ENCODE measurements at places on chromosomes 5 and 9.

DNA sequence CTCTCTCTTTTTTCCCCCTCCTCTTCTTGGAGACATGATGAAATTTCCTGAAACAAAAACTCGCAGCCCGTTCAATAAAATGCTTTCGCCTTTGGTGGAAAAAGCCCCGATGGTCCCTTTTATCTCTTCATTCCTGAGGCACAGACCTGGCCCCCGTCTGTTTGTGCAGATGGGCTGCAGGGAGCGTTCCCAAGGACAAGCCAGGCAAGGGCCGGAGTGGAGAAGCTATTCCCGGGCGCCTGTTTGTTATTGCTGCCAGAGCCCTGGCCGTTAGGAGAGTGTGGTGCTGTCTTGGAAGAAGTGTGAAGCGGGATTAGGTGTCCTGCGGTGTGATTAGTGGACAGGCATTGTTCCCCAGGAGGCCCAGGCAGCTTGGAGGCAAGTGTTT lies 71.9 kb downstream of the SMIM23 start:
- DNase-seq, result peak; percentile 29

DNA sequence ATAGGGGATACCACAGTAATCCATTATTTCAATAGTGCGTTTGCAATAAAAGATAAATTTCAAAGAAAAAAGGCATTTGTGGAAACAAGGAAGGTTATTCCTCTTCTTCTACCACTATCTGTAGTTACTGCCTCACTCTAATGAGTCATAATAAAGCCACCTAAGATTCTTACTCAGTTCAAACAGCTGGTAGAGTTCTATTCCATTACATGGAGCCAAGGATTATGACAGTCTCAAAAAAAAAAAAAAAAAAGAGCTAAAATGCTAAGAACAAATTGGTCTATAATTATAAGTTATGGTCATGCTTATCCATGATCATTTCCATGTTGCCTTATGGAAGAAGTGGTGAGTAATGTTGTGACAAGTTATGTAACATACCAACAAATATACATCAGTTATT lies 46.3 kb downstream of the DENND1A start:
- no peak for DNase-seq

DNA sequence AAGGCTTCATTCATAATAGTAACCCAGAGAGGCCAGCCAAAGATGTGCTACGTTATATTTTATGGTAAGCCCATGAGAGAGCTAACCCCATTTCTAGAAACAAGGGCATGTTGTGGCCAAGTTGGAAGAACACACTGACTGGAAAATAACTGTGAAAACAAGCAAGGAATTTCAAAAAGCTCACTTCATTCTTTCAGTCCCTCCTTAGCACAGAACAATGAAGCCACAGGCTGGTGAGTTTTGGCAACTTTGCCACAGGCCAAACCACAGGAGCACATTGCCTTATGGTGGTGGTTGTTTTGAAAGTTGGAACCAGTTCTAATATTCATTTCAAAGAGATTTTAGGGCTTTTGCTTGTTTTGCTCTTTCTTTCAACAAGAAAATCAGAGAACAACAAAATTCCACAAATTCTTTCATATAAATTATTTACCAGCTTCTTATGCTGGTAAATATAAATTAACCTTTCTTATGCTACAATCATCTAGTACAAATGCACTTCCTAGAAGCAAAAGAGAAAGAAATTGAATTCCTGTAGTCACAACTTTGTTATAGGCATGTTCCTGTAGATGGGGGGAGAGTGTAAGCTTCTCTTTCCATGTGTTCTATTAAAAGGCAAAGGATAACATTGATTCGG lies 225.4 kb upstream of the RFX3 start:
- DNase-seq, result peak; percentile 92

DNA sequence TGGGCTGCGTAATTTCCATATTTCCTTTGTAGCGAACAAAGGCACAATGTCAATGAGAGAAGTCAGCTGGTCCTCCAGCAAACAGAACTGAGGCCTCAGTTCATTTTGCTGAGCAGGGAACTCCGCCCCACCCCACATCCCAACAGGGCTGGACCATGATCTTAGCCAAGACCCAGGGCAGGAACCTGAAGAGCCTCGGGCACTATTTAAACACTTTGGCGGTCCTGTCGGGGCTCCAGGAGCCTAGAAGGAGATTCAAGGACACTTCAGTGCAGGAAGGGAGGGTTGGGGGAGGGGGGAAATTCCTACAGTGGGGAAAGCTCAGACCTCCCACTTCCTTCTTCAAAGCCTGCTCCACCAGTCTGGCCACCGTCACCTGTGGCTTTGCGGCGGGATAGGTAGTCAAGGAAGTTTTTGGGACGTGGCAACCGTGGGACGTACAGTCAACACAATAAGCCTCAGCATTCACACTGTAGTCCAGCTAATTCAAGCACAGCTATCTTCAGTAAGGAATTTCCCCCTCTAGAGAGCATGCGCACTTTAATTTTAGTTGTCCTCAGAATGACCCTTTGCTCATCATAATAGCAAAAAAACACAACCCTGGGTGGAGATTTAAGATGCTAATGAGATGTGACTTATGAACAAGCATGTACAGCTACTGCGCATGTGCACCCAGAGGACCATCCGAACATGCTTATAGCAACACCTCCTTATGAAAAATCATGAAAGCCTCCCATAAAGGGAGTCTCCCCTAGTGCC lies 30.9 kb downstream of the S1PR3 start:
- peak; percentile 24 for DNase-seq

DNA sequence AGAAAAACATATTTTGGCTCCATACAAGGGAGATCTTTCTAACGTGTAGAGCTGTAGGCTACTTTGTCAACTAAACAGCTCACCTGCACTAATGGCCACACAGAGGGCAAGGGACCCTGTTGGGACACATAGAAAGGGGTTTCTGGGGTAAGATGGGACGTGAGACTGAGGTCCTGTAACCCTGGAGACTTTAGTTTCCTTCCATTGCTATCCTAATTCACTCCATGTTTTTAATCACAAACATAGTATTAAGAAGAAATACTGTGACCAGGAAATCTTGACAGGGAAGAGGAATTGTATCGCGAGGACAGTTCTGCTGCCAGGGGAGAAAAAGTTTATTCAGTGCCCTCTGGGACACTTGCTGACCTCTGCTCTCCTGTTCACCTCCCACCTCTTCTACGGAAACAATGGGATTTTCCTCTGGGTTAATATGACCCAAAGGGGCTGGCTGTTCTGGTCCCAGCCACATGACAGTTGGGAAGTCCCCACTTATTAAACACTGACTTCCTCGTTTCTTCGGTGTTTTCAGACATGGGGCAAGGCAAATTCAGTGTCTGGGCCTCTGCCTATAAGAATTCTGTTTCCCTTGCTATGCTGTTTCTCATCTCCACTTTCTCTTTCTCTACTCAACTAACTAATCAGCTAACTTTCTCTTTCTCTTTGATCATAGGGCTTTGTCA lies 106.9 kb upstream of the SEMA6A start:
- no peak for DNase-seq

DNA sequence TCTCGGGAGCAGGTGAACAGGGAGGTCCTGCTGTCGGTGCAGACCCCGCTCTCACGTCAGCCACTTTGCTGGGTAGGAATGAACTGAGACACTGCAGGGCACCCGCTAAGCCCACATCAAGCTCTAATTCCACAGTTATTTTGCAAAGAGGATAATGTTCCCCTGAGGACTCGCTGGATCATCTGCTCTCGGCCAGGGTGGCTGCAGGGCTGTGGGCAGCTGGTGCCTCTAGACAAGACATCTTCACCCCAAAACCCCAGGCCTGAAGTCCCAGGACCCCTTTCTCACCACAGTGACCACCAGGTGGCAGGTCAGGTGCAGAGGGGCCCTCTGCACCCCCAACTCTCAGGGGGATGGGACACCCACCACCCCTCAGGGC lies 135.1 kb upstream of the PPP1R26 start:
- DNase-seq, result no peak

GRCh38 chr9:31321256-31321655 lies 1063.2 kb upstream of the ACO1 start:
- no peak for DNase-seq

- no peak for DNase-seq
Measured at GRCh38 chr9:28120626-28121025, 547.3 kb upstream of the C9orf72 start.

DNA sequence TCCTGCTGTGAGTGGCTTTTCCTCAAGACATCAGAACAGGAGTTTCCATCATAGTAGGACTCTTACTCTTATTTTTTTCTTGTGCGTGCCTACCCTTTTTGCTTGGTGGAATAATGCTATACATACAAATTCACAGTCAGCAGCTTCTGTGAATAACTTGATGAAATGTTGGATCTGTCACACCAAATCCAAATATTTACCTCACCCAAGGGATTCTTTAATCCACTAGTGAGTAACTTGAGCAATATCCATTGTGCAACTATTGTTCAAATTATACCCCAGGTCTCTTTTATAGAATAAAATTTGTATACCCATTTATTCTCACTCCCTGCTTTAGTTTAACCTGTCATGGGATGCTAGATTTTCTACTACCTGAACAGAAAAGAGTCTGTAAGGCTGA lies 1078.3 kb upstream of the EDIL3 start:
- no peak for DNase-seq

DNA sequence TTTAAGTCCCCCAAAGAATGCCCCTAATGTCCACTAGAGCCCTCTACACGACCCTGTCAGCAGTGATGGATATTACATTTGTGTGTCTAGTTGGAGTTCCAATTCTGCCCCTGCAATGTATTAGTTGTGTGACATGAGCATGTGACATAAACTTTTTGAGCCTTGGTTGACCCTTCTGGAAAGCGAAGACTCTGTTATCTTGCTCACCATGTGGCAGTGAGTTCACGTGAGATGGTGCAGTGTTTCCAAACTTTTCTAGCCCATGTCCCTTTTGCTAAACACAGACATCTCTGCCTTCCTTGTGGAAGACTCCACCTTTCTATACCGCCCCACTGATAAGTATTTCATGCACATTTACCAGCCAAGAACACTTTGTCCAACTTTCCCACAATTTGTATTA lies 87.0 kb upstream of the BOD1 start:
- DNase-seq, result no peak

GRCh38 chr9:120926397-120926928 lies at the start of gene TRAF1:
TRAF1 (minus strand) TSS chr9:120926796; CDS start chr9:120926075, 721 bp downstream.
- DNase-seq, result no peak

DNA sequence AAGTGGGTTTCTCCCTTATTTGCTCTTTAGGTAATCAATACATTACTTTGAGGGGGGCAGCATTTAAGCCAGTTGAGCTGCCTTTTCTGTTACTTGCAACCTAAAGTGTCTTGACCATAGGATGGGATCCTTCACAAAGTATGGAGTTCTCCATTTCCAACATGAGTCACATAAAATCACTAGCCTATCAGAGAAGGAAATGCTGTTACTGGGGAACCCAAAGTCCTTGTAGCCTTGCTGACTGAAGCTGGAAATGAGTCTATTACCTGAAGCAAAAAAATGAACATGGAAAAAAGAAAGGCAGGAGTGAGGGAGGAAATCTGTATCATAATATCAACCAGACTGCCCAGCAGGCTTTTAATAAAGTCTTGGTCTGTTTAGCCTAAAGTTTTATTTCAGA lies 42.8 kb upstream of the SLIT3 start:
- DNase-seq, result no peak

DNA sequence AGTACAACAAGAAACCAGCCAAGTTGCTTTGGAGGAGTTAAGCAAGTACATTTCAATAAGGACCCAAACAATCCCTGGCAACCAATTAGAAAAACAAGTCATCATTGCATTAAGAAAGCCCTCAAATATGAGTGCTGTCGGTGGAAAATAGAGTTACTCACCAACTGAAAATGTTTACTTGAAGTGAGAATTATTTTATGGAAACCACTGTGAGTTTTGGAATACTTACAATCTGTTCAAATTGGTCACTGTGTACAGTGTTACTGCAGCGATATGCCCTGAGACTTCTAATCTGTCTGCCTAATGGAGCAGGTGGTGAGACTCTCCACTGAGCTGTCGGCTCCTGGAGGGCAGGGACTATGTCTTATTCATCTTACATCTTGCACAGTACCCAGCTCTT lies 1073.2 kb upstream of the DMAC1 start:
- peak; percentile 74 for DNase-seq

DNA sequence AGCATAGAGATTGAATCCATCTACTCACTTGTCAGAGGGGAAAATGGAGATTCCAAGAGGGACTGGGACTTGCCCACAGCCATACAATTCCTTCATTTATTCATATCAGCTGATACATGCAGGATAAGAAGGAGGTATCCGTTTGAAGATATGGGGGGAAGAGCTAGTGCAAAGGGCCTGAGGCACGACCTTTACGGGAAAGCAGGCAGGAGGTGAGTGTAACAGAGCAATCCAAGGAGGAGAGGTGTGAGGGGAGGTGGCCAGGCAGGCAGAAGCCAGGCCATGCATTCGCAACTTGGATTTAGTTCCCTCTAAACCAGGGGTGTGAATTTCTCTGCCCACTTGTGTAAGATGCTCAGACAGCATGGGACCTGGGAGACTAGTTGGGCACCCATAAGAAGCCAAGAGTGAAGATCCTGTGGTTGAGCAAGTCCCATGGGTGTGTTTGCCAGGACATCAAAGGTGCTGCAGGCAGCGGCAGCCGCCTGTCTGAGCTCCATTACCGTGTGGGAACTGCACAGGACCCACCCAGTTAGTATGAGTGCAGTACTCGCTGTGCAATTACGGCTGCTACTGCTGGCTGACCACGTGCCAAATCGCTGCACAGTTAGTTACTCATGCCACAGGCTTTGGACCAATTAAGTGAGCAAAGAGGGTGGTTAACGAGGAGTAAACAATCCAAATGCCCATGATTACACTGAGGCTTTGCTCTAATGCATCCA lies 31.4 kb upstream of the FAT2 start:
- DNase-seq, result no peak

- no peak for DNase-seq
Measured at GRCh38 chr5:172683645-172684471, 42.8 kb downstream of the NEURL1B start.

DNA sequence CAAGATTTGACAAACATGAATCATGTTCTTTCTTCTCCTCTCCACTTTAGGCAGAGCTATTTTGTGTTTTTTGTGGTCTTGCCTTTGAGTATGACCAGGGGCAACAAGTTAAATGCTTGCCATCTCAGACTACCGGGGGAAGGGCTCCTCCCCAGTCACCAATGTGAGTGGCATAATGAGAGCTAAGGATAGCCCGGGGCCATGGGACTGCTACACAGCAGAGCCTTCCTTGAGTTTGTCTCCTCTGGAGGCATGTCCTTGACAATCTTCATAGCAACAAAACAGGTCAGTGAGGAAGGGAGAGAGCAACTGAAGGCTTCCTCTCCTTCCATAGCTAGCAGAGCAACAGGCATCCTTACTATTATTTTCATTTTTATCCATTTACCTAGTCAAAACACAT lies 299.3 kb downstream of the ENC1 start:
- DNase-seq, result no peak

DNA sequence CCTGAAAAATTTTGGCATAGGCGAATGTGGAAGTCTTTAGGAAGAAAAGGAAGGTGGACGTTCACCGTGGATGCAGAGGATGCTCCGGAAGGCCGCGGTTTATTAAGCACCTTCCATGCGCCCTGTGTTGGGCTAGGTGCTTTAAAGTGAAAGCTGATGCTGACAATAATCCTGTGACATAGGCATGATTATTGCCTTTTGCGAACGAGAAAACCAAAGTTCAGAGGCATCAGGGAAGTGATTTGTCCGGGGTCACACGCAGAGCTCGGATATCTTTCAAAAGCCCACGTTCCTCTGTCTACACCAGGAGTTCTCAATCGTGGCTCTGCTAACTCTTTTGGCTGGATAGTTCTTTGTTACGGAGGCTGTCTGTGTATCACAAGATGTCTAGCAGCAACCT lies 12.0 kb upstream of the GABRP start:
- no peak for DNase-seq

GRCh38 chr5:17897776-17898175 lies 263.5 kb downstream of the TAF11L14 start:
- no peak for DNase-seq

- DNase-seq, result no peak
Measured at GRCh38 chr5:138666226-138666742, 86.9 kb upstream of the CTNNA1 start.

Data from astrocyte of the spinal cord (primary cell).